ENCODE measurements at places on chromosomes 2 and 18.

DNA sequence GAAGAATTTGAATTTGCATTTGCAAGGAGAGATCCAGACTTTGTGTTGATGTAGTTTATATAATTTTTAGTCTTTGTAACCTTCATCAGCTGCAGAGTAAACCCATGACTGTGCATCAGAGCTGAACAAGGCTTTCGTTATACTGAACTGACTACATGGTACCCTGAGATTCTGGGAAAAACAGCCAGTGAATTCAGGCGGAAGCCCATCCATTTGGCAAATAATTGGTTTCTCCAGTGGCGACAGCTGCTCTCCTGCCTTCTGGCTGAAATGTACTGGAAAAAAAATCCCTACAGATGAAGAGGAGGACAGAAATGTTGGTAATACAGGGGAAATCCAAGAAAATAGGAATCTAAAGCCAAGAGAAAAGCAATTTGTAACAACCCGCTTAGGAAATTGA lies 657.5 kb upstream of the CDH7 start:
- DNase-seq: no peak

DNA sequence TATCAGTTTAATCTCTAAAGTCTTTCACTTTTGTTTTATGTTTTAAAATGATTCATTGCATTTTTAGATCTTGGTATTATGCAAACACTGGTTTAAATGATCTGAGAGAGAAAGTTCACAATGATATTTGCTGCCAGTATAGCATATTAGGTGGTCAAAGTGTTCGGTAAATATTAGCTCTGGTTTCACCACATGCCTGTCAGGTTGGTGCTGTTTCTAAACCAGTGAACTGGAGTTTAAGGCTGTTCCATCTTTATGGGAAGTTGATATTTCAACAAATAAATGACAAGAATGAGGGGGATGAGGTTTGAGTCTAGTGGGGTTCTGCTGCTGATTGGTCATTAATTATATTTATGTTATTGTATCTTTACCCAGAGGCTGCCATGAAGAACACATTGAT lies 436.4 kb downstream of the DCDC2C start:
- DNase-seq: no peak

GRCh38 chr2:62383846-62384245 lies 122.1 kb downstream of the TMEM17 start:
- no peak for DNase-seq

- DNase-seq: no peak
Measured at GRCh38 chr2:204611764-204612163, 66.5 kb downstream of the PARD3B start.

DNA sequence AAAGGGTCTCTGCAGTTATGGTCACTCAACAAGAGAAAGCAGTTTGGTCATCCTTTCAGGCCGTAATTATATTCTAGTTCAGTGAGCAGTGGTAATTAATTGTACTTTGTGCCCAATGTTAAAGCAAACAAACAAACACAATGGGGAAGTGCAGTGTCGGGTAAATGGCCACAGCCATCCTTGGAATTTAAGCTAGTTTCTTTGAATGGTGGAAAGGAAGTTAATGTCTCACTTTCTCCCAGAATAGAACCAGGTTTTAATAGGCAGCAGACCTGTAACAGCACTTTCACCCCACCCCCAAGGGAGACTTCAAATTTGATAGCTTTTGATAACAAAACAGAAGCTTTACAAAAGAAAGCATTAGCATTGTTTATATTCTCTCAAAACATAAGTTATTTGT lies 20.0 kb upstream of the ITGAV start:
- DNase-seq: no peak

GRCh38 chr2:229126066-229126465 lies 145.0 kb downstream of the PID1 start:
- DNase-seq: no peak

- DNase-seq: no peak
Measured at GRCh38 chr2:42196403-42197267, 27.5 kb downstream of the EML4 start.

GRCh38 chr2:123935405-123935804 lies 89.7 kb upstream of the CNTNAP5 start:
- no peak for DNase-seq

DNA sequence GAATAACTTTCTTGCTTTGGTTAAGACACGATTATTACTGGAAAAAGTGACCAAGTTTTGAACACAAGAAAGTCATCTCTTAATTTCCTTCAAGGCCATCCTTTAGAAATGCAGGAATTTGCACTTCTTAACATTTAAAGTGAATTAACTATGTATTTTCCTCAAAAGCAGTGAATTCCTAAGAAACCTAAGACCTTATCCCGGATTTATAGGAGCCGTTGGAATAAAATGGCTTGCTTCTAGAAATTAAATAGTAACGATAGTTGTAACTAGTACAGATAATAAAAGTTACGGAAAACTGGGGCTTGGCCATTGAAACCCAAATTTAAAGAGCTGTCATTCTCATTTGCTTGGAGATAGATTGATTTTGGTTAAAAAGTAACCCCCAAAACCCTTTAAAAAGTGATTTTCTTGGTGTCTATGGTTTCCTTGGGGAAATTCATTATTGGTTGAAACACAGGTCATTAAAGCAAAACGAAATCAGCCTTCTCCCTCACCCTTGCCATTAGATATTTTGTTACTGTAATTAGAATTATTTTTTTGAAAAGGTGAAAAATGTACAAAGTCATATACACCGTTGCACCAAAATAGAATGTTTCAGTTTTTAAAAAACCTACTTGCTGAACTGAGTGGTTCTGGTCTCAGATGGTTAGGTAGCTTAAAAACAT lies 2.0 kb downstream of the SKOR2 start:
- DNase-seq: no peak

DNA sequence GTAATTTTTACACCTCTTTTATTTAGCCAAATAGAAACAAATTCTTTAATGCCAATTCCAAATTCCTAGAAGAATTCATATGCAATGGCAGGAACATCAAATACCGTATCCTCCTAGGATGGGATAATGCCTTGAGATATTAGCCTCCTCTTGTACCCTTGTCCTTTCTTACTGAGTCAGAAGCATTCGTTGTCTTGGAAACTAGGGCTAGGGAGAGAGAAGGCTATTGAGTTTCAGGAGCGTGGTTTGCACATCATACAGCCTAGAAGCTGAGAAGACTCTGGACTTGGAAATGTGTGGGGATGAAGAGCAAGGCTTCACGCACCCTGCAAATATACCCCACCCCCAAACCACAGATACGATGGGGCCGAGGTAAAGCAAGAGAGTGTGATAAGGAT lies 300.7 kb downstream of the SP3 start:
- no peak for DNase-seq

DNA sequence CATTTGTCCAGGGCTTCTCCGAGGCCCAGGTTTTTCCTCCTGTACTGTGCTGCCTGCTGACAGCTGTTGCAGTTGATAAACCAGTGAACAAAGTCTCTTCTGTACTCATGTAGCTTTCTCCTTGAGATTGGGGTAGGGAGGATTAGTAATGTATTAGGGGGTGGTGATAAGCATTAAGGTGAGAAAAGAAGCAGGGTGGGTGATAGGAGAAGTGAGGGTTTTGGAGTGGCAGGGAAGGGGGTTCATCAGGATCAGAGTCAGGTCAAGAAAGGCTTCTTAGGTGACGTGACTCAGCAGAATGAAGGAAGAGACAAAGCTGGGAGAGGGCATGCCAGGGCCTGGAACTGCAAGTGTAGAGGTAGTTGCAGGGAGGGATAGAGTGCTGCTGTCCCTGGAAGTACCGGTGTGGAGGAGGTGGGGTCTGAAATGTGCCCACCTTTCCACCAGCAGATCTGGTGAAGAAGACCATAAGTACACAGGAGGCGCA lies 48.7 kb downstream of the PKP4 start:
- no peak for DNase-seq

DNA sequence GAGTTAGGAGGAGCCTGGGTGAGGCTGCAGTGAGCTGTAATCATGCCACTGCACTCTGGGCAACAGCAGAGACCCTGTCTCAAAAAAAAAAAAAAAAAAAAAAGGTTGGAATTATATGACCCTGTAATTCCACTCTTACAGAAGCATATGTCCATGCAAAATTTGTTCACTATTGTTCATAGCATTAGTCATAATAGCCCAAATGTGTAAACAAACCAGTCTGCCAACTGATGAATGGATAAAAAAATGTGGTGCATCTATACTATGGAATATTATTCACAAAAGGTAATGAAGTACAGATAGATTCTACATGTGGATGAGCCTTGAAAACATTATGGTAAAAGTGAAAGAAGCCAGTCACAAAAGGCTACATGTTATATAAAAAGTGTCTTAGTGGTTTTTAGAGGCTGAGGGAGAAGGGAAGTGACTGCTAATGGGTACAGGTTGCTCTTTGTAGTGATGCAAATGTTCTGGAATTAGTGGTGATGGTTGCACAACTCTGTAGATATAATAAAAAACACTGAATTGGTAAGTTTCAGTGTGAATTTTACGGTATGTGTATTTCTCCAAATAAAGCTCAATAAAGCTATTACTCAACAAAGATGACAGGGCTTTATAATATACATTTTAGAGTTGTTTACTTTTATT lies 9.4 kb downstream of the COA5 start:
- no peak for DNase-seq

DNA sequence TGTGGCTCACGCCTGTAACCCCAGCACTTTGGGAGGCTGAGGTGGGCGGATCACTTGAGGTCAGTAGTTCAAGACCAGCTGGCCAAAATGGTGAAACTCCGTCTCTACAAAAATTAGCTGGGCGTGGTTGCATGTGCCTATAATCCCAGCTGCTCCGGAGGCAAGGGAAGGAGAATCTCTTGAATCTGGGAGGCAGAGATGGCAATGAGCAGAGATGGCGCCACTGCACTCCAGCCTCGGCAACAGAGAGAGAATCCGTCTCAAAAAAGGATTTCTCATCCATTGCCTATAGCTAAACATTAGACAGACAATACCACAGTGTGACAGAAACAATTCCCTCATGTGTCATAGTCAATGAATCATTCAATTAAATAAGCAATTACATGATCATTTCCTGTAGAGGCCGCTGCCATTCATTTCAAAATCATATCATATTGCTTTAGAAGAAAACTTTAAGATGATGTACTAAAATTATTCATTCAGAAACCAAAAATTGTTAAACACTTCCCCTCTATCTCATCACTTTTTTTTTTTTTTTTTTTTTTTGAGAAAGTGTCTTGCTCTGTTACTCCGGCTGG lies 69.5 kb upstream of the TGIF1 start:
- DNase-seq: no peak

GRCh38 chr2:45942237-45942738 lies 290.8 kb downstream of the PRKCE start:
- DNase-seq: no peak

DNA sequence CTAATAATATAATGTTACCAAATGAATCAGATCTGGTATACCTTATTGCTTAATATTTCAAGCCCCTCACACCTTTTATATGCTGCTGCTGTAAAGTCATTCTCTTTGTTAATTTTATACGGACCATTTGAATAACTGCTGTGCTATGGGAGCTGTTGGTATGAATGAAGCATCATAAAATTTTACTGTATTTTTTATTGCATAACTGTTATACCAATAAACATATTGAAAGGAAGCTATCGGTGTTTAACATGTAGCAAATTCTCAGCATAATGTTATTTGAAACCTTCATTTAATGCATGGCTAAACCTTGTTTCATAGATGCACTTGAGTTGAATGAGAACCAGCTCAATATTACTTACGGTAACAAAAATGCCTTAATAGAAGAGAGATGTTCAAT lies 1040.3 kb downstream of the SOCS6 start:
- DNase-seq: no peak

- DNase-seq: no peak
Measured at GRCh38 chr2:105406221-105406620, 7.4 kb upstream of the FHL2 start.

- no peak for DNase-seq
Measured at GRCh38 chr2:205103699-205104098, 558.4 kb downstream of the PARD3B start.

DNA sequence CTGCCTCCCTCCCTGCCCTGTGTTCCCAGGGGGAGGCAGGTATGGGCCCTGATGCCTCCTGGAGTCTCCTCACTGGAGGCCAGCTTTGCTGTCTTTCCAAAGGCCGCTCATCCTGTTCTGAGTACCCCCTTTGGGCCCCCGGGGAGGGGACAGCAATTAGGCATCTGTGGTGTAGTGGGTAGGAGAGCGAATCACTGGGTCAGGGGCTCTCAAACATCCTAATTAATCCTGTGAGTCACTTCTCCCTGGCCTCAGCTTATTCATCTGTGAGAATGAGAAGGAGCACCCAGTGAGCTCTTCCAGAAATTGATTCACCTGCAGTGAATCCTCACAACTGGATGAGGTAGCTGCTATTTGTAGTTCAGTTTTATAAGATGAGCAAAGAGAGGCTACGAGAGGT lies 16.4 kb downstream of the TET3 start:
- DNase-seq: no peak

DNA sequence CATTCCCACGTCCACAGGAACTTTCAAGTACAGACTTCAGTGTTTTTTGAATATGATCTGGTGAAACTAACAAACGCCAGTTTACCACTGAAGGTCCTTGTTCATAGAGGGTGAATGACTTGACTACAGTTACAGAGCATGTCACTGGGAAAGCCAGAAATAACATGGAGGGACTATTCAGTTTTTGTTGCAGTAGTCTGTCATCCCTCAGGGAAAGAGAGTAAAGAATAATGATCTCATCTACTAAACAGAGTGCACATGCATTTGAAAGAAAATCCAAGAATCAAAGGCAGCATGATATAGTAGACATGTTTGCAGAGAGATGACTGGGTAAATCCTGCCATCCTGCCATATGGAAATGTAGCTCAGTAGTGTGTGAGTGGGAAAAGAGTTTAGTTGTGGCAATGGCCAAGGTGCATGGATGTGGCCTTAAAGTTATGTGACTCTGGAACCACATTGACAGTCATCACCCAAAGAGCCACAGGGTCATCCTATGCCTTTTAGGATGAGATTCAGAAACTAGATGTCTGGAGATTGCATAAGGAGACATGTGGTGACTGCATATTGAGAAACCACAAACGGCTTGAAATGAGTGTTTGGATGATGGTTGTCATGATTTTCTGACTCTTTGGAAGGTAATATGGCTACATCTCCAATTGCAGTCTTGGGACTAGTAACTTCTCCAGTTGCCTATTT lies 125.3 kb upstream of the ZEB2 start:
- DNase-seq: no peak

- no peak for DNase-seq
Measured at GRCh38 chr18:51191128-51191717, 6.3 kb downstream of the MEX3C start.

DNA sequence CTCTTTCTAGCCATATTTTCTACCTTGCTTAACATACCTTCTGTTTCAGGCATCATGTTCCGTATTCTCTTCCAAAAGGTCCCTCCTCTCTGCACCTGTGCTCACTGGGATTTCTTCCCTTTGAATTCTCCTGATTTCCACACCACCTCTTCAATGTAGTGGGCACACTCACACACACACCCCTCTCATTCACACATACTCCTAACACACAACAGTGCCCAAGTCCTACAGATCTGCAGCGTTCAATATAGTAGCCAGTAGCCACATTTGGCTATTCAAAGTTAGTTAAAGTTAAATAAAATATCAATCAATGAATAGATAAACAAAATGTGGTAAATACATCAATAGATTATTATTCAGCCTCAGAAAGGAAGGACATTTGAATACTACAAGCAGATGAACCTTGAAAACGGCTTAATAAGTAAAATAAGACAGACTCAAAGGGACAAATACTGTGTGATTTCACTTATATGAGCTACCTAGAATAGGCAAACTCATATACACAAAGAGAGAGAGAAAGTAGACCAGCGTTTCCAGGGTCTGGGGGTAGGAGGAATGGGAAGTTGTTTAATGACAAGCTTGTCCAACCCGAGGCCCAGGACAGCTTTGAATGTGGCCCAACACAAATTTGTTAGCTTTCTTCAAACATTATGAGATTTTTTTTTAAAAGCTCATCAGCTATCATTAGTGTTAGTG lies 34.4 kb downstream of the MYCN start:
- no peak for DNase-seq

GRCh38 chr2:8805278-8806210 lies 31.9 kb downstream of the KIDINS220 start:
- no peak for DNase-seq
